Activated CD4-positive, alpha-beta T cell treated with anti-CD3 and anti-CD28 coated beads, Interleukin-2, Interleukin-6, amounts not matched to agents 100 ng/mL and 50 ng/mL, durations not matched to agents 16 hours and 8 hours (primary cell): ENCODE measurements at places on chromosomes 16 and 17.

- no peak for DNase-seq
Observed at GRCh38 chr16:54506741-54507500, 220.3 kb upstream of the IRX3 start.

- DNase-seq: no peak
Observed at GRCh38 chr16:53689636-53690035, 14.0 kb downstream of the RPGRIP1L start.

GRCh38 chr17:36705283-36705795 lies 104.0 kb downstream of the MRM1 start:
- DNase-seq: no peak

DNA sequence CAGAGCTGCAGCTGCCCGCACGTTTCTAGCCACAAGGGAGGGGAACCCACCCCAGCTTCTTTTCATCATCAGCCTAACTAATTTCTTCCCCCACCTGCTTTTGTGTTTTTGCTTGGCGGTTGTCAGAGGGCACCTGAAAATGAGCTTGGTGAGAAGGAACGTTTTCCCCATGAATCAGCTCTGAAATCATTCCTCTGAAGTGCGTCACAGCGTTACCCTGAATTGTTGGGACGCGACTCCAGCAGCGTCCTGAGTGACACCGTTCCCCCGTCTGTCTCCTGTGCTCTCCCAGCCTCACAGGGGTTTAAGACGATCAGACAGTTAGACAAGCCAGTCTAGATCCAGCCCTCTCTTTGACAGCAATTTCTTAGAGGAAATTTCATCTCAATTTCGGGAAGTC lies 722.9 kb upstream of the EEF2KMT start:
- no peak for DNase-seq

DNA sequence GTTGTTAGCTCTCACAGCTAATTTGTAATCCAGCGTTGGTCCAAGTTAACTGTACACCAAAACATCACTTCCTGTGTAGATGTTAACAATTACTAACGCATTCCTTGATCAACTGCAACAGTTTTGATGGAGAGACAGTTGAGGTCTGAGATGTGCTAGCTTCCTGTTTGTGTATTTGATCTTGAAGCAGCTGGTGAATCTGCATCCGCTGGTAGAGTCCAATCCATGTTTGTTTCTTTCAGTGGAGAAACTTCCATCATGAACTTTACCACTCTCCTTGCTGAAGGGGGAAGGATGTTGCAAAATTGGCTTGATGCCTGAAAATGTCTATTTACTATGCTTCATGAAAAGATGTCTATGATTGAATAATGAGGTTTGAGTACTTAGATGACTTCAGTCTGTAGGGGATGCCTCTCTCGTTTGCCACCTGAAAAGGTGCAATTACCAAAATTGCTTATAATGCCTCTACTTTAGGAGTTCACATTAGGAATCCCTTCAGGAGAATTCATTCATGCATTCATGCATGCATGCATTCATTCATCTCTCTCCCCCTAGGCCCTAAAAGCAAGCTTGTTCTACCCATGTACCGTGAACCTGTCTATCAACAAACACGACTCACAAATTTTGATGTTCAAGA lies 39.6 kb upstream of the ZKSCAN2 start:
- DNase-seq: no peak

GRCh38 chr17:49217651-49218413 lies 7.3 kb downstream of the ABI3 start:
- peak; percentile 75 for DNase-seq

DNA sequence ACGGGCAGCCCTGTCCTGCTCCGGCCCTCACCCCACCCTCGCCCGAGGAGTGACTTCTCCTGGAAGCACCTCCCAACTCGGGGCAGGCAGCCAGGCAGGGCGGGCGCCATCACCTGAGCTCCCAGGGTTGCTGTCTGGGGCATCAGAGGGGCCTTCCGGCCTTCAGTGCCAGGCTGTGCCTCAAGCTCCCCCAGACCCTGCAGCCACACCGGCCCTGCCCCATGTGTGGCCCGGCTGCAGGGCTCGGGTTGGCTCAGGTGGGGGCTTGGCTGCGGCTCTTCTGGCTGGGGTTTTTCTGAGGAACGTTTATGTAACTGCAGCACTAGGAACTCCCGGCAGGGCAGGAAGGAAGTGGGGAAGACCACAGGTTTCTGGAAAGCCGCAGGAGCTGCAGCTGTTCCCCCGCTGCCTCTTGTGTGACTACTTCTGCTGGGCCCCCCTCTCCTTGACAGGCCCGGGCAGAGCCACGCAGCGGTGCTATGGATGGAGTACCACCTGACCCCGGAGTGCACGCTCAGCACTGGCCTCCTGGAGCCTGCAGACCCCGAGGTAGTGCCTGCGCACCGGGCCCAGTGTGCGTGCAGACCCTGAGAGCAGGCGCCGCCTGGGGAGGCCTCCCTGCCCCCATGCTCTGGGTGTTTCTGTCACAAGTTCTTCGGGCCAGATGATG lies 45.6 kb downstream of the PRMT7 start:
- DNase-seq: peak; percentile 86

DNA sequence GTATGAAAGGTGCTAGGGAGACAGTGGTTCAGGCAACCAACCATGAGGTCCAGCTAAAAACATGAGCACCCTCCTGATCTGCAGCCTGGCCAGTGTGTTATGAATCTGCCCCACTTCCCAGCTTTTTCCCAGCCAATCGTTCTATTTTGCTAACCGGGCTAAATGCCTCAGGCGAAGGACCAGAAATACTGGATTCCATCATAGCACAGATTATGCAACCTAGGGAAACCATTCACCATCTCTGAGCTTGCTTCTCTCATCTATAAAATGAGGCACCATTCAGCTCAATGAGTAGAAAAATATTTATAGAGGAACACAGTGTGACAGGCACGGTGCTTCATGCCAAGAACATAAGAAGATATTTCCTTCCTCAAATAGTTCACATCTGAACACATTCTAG lies 45.2 kb upstream of the NUDT7 start:
- no peak for DNase-seq

DNA sequence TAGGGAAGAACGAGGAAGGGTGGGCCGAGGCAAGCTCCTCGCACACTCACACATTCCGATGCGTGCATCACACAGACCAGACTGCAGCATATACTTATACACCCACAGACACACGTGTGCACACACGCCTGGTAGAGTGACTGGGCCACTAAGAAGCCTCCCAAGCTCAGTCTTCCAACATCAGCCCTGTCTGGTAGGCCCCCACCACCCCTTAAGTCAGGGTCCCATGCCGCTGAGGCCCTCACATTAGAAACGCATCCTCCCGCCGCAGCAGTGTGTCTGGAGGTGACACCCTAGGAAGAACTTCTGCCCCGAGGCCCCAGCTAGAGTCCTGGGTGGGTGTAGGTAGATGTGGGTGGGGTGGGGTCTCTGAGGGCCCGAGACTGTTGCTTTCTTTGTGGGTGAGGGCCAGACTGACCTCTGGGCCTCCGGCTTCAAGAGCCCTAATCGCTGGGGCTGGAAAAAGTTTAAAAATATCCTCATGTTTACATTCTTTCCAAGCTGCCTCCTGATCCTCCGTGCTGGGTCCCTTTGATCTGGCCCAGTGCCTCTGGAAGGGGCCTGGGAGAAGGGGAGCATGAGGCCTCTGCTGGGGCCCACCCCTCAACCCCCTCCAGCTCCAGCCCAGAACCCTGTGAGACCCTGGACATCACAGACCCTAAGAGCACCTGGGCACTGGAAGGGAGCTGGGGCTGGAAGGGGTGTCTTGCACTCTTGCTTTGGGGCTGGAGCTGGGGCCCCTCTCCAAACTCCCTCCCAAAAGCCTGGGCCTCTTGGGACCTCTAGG lies 13.6 kb downstream of the CDH16 start:
- no peak for DNase-seq

DNA sequence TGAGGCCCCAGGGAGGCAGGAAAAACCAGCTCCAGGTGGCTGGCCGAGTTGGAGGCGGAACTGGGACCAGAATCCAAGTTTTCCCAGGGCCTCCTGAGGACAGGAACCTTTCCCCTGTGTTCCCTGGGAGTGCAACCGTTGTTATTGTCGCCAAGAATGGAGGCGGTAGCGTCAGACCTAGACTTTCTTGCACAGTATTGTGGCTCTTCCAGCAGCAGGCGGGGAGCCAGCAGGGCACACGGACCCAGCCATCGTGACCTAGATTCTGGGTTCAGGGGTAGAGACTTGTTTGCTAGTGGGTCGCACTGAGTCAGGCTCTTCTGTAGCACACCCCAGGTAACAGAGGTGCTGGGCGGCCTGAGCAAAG lies 667 bp upstream of the KIF19 start:
- no peak for DNase-seq

DNA sequence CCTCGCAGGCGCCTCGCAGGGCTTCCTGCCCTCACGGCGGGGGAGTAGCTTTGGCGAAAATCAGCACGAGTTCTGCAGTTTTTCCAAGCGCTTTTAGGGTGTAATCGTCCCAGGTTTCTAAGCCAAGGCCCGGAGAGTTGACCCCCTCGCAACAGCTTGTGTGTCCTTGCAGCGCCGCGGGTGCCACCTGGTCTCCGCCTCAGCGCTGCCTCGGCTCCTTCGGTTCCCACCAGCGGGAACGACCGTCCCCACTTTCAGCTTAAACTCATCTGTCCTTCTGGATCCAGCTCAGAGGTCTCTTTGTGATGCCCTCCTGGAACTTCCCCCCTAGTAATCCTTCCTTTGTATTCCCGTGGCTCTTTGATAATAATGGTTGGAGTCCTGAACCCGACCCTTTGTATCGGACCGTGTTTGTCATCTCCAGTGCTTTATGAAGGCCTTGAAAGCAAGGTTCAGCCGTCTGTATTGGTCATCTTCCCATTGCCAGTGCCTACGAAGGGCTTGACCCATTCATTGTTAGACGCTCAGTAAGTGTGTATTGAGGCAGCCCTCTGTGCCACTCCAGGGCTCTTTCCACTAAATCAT lies 858 bp upstream of the SMARCE1 start:
- DNase-seq: no peak

GRCh38 chr16:58809213-58809612 lies 75.1 kb upstream of the GOT2 start:
- DNase-seq: no peak

GRCh38 chr16:57022445-57022844 lies 33.1 kb downstream of the NLRC5 start:
- DNase-seq: no peak

GRCh38 chr17:68346448-68346847 lies 55.2 kb downstream of the ARSG start:
- peak; percentile 91 for DNase-seq

- DNase-seq: no peak
Observed at GRCh38 chr16:49827805-49828438, 28.0 kb downstream of the ZNF423 start.

DNA sequence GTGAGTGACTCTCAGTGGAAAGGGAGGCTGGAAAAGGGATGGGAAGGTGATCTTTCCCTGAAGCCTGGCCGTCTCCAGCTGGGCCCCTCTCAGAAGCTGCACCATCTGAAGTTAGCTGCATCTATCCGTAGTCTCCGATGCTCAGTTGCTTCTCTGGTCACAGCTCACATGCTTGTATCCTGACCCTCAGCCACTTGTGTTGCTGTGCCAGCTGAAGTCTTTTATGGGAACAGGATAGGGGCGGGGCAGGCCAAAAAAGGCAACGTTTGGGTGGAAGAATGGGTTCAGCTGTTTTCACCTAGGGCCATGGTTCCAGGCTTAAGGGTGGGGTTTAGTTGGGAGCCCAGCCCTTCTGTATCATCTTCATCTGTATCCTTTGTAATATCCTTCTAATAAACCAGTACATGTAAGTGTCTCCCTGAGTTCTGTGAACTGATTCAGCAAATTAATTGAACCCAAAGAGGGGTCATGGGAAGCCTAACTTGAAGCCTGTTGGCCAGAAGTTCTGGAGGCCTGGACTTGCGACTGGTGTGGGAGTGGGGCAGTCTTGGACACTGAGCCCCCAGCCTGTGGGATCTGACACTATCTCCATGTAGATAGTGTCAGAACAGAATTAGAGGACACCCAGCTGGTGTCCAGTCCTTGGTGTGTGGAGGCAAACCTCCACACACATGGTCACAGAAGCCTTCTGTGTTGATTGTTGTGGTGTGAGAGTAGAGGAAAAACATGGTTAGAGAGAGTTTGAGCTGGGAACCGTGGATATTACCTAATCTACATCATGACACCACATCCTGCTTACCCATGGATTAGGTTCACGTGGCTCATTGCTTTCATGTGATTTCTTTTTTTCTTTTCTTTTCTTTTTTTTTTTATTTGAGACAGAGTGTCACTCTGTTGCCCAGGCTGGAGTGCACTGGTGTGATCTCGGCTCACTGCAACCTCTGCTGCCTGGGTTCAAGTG lies 49.3 kb upstream of the FBXO47 start:
- no peak for DNase-seq

- DNase-seq: no peak
Observed at GRCh38 chr16:67164599-67165061, at the start of gene HSF4. TSS of gene HSF4 (plus strand) at chr16:67164745. CDS start at chr16:67164812, 67 bp downstream.

- no peak for DNase-seq
Observed at GRCh38 chr17:10216213-10216938, 18.0 kb upstream of the GAS7 start.

GRCh38 chr17:42287305-42287976 lies 857 bp upstream of the STAT5A start:
- peak; percentile 60 for DNase-seq

DNA sequence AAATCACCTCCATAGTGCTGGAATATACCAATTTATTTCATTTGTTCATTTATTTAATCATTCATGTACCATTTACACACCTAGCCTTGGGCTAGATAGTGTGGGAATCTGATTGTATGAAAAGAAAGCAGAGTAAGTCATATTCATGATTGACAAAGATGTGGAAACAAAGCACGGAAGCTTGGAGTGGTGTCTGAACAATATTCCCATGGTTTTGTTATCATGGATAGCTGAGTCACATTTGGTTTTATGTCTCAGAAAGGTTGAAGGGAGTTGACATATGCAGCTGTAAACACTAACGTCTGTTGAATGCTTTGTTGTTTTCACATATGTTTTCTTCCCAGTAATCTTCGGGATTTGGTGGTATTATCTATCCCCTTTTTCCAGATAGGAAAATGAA lies 76.6 kb downstream of the MAP2K4 start:
- no peak for DNase-seq

DNA sequence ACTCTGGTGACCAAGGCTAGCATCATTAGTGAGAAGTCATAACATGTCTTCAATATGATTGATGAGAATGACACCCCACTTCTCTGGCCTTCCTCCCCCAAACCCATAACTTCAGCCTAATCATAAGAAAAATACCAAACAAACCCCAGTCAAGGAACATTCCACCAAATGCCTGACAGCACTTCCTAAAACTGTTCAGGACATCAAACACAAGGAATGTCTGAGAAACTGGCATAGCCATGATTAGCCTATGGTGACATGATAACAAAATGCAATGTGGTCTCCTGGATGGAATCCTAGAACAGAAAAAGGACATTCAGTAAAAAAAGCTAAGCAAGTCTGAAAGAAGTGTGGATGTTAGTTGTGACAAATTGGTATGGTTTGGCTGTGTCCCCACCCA lies 24.7 kb upstream of the TBX4 start:
- no peak for DNase-seq
